NCI-H1694 treated with DMSO at 0.1 percent for 48 hours (cell line): ENCODE measurements at places on chromosomes 2 and 18.

- DNase-seq: no peak
Observed at GRCh38 chr2:84449711-84450110, 9.4 kb downstream of the SUCLG1 start.

DNA sequence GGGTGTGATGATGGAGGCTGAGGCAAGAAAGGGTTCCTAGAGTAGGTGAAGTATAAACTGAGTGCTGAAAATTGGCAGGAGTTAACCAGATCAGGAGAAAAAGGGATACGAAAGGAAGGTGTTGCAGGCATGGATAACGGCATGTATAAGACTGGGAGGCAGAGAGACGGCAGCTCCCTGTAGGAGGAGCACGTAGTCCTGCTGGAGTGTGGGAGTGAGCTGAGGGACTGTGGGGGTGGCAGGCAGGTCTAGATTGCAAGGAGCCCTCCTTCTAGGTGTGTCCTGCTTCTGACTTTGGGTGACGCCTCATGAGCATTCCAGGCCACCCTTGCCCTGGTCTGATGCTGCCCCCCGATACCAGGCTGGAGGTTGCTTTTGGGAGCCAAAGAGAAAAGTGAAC, 36.4 kb upstream of the KCTD1 start:
- no peak for DNase-seq

DNA sequence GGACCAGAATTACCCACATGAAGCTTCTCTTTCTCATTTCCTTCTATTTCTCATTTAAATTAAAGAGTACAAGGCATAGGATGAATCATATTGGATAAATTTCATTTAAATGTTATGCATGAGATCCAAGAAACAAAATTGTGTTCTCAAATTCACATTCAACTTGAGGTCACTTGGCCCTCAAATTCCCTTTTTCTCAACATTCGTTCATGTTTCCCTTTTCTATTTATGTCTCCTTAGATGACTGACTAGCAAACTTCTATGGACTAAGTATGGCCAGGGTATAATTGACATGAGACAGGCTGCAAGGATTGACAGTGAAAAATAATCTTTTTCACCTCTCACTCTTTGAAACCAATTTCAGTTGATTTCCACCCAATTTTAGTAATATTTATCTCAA, 4.0 kb upstream of the LDLRAD4 start:
- DNase-seq: no peak

DNA sequence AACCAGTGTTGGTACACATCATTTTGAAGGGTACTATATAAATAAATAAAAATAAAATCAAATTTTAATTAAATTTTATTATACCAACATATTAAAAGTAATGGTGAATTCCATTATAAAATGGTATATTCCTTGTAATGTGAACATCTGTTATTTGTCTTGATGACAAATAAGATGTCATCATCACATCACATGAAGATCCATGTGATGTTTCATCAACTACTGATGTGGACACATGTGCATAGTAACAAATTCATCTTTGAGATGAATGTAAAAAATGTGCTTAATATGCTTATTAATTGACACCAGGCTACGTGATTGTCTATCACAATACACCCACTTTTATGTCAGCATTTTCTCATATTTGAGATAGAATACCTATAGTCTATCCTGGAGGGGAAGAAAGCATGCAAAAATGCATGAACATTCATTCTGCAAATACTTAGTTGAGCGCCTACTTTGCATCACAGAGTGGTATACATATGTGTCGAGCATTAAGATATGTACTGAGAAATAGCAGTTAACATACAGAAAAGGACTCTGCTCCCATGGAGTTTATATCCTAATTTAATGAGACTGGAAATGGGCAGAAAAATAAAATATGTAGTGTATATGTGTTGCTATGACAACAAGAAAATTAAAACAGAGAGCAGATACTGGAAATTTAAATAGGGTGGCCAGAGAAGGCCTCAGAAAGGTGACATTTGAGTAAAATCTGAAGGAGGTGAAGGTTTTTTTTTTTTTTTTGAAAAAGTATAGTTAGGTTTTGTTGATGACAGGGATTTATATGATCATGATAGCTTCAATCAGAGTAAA, 281.1 kb downstream of the ARHGAP15 start:
- no peak for DNase-seq

- no peak for DNase-seq
Observed at GRCh38 chr2:206062724-206063123, 23.2 kb downstream of the INO80D start.
